H54 (cell line): ENCODE measurements at places on chromosomes 5 and 9.

- no peak for DNase-seq
Measured at GRCh38 chr5:109573766-109574165, 116.0 kb upstream of the MAN2A1 start.

DNA sequence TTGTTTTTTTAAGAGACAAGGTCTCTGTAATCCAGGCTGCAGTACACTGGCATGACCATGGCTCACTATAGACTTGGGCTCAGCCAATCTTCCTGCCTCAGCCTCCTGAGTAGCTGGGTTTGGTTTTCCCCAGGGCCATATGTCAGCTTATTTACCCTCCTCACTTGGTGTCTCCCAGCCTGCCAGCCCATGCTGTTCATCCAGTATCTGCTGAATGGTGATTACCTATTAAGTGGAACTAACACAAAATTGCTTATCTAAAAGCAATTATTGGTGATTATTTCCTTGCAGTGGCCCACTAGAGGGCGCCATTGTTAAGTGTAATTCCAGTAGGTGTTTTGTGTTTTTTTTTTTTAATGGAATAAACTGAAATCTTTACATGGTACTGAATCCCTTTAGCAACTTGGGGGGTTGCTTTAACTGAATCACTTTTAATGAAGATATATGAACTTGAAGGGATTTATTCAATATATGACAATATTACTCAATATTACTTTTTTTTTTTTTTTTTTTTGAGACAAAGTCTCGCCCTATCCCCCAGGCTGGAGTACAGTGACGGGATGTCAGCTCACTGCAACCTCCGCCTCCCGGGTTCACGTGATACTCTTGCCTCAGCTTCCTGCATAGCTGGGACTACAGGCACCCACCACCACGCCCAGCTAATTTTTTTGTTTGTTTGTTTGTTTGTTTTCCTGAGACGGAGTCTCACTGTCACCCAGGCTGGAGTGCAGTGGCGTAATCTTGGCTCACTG lies 13.8 kb downstream of the EXOSC2 start:
- DNase-seq = no peak

DNA sequence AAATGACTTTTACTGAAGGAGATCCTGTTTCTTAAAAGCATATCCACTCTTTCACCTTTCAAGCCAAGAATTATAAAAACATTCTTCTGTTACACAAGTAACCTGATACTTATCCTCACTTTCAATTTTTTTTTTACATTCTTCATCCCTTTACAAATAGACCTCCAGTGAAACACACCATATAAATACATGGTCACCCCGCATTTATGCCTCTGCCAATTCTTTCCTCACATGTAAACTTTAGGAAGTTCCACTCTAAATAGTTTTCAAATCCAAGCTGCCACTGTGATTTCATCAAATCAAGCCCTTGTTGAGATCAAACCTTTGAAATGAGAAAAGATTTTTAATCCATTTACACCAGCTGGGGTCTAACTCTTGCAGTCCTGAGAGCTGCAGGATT lies 40.0 kb downstream of the GAS1 start:
- no peak for DNase-seq

DNA sequence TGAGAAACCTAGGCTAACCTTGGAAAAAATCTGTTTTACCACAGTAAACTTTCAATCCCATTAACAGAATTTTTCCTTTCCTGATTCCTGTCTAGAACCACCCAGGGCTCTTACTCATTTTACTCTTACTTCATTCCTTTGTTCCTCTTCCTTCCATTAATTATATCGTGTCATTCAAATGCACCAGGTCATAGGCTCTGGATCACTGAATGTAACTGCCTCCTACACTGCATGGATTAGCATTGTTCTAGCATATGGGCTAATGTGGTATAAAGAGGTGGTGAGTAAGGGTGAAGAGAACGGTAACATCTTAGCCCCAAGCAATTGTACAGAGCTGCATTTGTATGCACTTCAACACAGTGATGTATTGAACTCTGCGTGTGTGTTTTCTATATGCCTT lies 49.5 kb upstream of the SPINK5 start:
- no peak for DNase-seq
